Astrocyte (in vitro differentiated cells and primary cell): ENCODE measurements at places on chromosomes 2 and 18.

- no peak for DNase-seq
Observed at GRCh38 chr2:99504844-99505584, 15.2 kb upstream of the REV1 start.

GRCh38 chr2:71897137-71897480, 250.6 kb downstream of the CYP26B1 start:
- no peak for DNase-seq

DNA sequence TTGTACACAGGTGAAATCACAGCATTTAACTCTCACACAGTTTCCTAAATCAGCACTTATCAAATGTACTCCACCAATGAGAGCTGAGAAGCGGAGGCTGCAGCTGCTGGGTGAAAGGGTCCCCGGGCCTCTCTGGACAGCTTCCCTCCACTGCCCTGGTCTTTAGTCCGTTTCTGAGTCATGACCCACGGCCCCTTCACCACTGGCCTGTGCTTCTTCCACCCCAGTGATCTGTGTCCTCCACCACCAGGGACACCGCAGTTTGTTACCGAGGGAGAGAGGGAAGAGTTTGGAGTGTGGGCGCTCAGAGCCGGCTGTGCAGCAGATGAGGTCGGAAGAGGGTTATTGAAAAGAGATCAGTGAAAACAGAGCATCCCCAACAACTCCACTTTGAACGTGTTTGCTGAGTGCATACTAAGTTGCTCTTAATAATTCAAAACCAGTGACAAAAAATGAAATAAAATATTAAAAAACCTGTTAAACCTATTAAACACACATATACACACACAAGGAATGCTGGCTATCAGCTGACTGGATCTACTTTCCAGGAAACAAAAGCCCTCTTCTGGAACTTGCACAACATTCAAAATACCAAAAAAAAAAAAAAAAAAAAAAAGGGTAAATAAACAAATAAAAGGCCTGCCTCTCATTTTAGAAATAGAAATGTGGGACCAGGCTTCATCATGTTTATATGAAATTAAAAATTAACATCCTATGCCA, 54.1 kb downstream of the PXDN start:
- DNase-seq: no peak

- DNase-seq: no peak
Observed at GRCh38 chr2:37582481-37583220, 88.8 kb downstream of the CDC42EP3 start.

- peak; percentile 43 for DNase-seq
Observed at GRCh38 chr2:136005462-136006196, 20.2 kb upstream of the DARS1 start.

- DNase-seq: no peak
Observed at GRCh38 chr2:866009-866680, 84.5 kb upstream of the SNTG2 start.

DNA sequence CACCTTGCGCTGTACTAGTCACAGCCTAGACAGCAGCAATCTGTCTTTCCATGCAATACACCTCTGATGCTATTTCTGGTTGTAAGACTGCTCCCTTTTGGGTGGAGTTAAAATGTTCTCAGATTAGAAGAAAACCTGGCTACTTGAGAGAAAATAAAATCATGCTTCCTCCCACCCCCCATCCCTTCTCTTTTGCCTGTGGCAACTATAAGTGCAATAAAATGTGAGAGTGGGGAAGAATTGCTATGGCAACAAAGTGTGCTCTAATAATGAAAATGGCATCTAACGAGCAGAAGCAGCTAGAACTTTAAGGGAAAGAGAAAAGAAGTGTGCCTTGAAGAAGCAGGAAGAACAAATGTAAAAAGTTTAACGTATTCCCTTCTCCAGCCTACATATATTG, 464.2 kb upstream of the FSHR start:
- no peak for DNase-seq

GRCh38 chr18:3709205-3709604, 259.2 kb downstream of the TGIF1 start:
- DNase-seq: no peak

- no peak for DNase-seq
Observed at GRCh38 chr2:238238311-238238765, 1.5 kb downstream of the HES6 start.

DNA sequence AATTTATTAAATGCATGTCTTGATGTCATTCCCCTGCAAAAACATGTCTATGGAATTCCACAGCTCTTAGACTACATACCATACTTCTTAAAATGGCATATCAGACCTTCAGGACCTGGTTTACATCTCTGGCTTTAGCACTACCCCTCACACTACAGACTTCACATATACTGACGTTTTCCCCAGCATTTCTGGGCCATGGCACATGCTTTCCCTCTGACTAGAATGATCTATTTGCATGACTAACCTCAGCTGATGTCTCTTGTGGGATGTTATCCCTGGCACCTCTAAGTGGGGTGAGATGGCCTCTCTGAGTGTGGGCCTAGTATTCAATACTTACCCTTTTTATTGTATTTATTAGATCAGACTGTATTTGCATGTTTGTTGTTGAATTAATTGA, 381.6 kb downstream of the ERBB4 start:
- DNase-seq: peak; percentile 59

DNA sequence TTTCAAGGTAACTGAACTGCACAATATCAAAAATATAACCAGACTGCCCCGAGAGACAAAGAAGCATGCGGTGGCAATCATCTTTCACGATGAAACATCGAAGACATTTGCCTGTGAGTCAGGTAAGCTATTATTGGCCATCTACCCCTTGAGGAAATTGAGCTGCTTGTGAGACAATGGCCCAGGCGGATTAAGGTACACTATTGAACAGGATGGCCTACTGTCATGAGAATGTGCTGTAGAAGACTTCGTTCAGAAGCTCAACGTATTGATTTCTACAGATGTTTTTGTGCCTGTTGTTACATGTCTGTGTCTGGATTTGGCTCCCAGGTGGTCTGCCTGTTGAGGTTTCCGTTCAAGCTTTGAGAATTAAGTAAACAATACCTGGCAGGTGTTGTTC, 198.7 kb downstream of the DOK6 start:
- DNase-seq: no peak

DNA sequence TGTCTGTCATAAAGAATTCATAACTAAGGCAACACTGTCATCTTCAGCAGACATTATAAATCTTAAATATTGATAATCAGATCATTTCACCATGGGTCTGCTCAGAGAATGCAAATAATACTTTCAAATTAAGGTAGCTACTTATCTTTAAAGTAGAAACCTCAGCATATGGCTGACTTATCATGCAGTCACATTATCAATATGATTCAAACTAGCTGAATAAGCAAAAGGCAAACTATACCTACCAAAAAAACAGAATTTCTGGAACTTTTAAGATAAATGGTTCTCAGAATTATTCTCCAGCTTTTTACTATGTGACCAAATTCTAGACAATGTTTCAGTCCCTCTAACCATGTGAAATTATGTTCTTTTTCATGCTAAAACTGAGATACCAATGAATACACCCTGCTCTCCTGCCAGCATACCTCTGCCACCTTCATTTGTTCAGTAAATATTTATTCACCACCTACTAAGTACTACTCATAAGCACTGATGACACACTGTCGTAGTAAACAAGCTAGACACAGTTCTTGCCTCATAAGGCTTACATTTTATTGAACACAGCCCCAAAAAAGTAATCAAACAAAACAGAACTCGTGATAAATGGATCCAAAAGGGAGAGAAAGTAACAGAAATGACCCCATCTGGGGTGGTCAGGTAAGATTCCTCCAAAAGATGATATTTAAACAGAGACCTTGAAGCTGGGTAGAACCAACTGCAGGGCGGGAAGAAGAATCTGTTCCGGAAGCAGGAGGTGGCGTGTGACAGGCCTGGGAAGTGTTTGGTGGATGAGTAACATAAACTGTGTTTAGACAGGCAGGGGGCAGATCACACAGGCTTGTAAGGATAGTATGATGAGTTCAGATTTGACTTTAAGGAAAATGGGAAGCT, 17.7 kb downstream of the SPIRE1 start:
- peak; percentile 77 for DNase-seq

GRCh38 chr2:18855027-18855426, 265.7 kb upstream of the NT5C1B start:
- DNase-seq: no peak

- no peak for DNase-seq
Observed at GRCh38 chr18:44678725-44679055, 2.0 kb upstream of the SETBP1 start.

GRCh38 chr2:173033084-173033483, 42.6 kb upstream of the MAP3K20 start:
- no peak for DNase-seq

DNA sequence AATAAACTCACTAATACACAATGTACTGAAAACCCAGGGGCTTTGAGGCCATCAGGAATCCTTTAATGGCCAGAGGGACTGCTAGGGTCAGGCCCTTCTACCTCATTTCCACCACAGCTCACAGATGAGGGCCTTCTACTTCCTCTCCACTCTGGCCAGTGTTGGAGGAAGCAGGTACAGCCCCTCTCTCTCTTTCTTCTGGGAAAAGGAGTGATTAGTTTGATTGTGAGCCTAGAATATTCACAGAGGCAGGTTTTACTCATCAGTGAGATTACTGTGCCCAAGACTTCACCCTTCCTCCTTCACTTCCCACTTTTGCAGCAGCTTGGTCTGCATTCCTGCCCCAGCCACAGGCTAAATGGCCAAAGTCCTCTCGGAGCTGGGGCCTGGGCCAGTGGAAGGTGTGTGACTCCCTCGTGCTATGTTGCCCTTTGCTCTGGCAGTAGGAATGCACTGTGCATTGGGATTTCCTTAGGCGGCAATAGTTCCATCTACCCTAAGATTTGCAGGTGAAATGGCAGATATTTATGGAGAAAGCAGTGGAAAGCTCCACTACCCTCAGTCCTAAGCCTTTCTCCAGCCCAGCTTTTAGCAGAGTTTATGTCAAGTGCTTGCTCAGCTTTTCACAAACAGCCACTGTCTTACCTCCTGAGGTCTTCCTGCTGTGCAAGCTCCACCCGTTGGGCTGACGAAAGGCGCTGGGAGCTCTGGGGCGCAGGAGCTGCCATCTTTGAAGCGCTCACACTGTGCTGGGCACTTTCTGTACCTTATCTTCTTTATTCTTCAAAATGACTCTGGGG, 36.2 kb upstream of the YES1 start:
- DNase-seq: no peak

- DNase-seq: peak; percentile 2
Observed at GRCh38 chr18:21820033-21820810, 79.6 kb downstream of the MIB1 start.

- no peak for DNase-seq
Observed at GRCh38 chr2:215104226-215104625, 34.2 kb downstream of the ABCA12 start.

- no peak for DNase-seq
Observed at GRCh38 chr2:151630372-151630771, 103.9 kb downstream of the NEB start.

- DNase-seq: peak; percentile 55
Observed at GRCh38 chr2:55014962-55015939, 35.0 kb downstream of the RTN4 start.

DNA sequence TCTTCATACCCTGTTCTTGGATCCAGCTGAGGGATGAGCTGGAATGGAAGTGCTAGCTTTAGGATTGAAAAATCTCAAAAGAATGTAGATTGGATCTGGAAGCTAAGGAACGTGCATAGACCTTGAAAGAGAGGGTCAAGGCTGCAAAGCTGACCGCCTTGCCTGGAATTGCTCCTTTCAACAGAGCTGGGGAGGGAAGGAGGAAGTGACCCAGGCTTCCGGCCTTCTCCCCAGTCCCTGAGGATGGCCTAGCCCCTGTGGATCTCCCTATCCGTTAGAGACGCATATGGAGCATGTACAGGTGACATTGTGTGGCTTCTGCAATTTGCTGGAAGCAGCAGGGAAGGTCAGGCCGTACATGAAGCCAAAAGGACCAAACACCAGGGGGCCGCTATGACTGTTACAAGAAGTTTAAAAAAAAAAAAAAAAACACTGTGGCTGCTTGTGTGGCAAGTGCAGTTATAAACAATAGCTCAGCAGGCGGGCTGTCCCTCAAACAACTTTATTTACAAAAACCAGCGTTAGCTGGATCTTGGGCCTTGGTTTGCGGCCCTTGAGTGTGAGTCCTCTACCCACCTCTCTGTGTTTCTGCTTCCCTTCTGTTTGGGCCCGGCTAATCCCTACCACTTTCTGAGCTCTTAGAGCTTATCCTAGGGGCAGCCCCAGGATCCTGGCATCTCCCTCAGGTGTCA, 227.6 kb downstream of the SEPTIN10 start:
- DNase-seq: no peak

GRCh38 chr2:5315512-5315911, 376.7 kb upstream of the SOX11 start:
- DNase-seq: no peak
